ENCODE measurements at places on chromosomes 6 and 20.

- DNase-seq: no peak
Observed at GRCh38 chr20:58832457-58832856, 18.2 kb downstream of the GNAS-AS1 start.

GRCh38 chr6:33957131-33957891 is 153.5 kb upstream of the MLN start:
- no peak for DNase-seq

DNA sequence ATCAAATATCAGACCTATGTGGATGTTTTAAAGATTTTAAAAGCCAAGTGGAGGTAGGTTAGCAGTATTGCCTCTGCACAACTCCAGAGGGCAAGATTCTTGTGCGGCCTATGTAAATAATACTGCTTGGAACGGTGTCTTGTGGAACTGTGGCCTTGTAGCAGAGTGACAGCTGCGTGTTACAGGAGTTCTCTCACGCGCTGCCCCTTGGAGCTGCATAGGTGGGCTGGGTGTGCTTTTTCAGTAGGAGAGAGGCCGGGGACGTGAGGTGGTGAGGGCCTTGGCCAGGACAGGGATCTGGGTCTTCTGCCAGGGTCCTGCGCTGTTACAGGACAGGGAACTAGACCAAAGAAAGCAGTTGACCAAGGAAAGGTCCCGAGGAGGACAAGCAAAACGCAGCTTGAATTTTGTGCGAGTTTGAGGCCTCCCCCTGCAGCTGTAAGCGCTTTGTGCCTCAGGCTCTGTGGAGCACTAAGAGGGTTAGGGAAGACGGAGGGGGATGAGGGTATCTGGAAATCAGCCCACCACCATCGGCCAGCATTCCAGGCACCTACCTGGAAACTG is 1.5 kb downstream of the TMEM181 start:
- no peak for DNase-seq

DNA sequence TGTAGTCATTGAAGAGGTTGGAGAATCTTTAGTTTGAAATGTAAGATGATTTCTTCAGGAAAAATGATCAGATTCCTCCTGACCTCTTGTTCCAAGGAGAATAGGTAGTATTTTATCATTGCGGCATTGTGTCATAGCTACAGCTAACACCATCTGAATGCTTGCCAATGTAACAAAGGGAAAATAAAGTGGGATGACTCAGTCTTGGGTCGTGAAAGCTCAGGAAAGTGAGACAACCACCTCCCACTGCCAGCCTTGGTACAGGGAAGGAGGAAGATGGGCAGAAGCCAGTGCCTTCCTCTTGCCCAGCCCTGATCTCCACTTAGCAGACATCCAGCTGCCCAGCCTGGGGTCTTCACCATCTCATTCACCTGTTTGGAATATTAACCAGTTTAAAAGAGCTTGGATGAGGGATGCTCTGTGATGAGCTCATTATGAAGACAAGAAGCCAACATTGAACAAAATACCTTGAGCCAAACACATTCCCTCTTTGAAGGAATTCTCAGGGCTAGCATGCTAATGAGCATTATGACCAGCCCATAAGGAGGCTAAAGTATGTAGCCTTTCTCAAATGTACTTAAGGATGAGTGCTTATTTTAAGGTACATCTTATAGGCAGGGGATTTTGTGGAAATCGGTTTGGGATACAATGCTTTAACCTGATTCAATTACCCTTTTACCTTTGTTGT is 40.0 kb upstream of the APCDD1L start:
- DNase-seq: no peak

DNA sequence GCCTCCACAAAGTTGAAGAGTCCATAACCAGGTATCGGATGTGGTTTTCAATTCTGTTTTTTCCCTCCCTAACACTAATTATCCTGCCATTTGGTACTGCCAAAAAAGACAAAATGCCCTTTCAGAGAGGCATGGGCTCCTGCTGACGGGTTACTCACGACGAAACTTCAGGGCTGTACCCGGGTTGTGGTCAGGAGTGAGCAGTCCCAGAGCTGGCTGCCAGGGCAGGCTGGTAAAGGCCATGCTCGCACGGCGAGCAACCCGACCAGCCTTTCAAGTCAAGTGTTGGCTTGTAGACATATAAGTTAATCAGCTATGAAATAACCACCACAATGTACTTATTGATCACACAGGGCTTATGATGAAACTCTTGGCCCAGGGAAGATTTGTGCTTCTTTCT is 152.5 kb downstream of the FOXC1 start:
- no peak for DNase-seq

GRCh38 chr20:63698739-63699465 is 2.5 kb downstream of the TNFRSF6B start:
- no peak for DNase-seq

- DNase-seq: no peak
Observed at GRCh38 chr6:161963634-161964234, 689.9 kb upstream of the AGPAT4 start.

GRCh38 chr6:11598687-11599086 is 61.1 kb downstream of the TMEM170B start:
- DNase-seq: no peak

- DNase-seq: no peak
Observed at GRCh38 chr6:154429711-154430110, 73.1 kb upstream of the IPCEF1 start.

DNA sequence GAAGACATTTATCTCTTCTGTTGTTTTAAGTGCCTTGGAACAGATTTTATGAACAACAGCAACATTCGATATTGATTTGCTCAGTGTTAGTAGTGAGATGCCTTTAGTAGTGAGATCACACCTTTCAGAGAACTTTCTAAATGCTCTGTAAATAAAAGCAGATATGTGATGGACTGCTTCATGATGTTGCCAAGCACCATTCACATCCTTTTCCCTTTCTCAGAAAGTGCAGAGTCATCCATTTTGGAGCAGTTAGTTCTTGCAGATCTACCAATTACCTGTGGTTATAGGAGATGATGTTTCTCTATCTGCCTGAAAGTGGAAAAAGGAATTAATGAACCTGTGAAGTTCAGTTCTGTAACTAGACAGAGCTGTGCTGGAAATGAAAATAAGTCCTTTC is 27.0 kb downstream of the CBFA2T2 start:
- no peak for DNase-seq
